Hematopoietic multipotent progenitor cell treated with erythropoietin and hydrocortisone succinate and interleukin-3 and kit ligand, for 6 days (in vitro differentiated cells): ENCODE measurements at places on chromosomes 2 and 18.

DNA sequence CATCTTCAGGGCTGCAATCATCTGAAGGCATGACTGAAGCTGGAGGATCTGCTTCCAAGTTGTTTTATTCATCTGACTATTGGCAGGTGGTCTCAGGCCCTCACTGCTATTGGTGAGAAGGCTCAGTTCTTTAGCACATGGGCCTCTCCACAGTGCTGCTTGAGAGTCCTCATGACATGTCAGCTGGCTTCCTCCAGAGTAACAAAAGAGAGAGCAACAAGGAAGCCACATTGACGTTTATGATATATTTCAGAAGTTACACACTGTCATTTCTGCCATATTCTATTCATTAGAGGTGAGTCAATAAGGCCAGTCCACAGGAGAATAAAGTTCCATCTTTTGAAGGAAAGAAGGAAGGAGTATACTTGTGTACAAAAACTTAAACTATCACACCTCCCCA lies 7.9 kb upstream of the SIGLEC15 start:
- no peak for DNase-seq

DNA sequence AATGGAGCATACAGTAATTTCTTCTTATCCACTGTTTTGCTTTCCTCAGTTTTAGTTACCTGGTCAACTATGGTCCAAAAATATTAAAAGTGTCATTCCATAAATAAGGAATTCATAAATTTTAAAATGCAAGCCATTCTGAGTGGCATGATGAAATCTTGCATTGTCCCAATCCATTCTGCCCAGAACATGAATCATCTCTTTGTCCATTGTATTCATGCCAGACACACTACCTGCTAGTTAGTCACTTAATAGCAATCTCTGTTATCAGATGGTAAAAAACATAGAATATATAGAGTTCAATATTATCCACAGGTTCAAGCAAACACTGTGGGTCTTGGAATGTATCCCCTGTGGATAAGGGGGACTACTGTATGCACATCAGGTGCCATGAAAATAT lies 872.2 kb upstream of the NXPH2 start:
- no peak for DNase-seq

- DNase-seq, result no peak
Observed at GRCh38 chr18:3148930-3149535, 70.7 kb downstream of the MYOM1 start.

GRCh38 chr2:180618570-180618969 lies 361.8 kb upstream of the UBE2E3 start:
- DNase-seq, result no peak

- no peak for DNase-seq
Observed at GRCh38 chr18:37570336-37570930, 4.8 kb upstream of the CELF4 start.

GRCh38 chr18:69897397-69898108 lies 50.1 kb downstream of the CD226 start:
- no peak for DNase-seq

DNA sequence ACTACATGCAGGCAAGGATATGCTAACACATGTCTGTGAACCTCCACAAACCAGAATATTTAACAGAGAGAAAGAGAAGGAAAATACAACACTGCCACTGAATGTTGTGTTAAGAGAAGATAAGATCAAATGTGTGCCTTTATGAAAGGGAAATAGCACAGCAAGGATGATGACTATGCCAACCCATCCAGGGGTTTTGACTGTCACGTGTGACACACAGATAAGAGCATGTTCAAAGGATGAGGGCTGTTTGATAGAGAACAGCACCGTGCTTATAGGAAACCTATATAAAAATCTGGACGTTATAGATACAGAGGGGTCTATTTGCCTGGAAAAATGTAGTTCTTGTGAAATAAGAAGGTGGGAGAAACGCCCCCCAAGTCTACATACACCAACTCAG lies 911.8 kb downstream of the CPS1 start:
- no peak for DNase-seq

DNA sequence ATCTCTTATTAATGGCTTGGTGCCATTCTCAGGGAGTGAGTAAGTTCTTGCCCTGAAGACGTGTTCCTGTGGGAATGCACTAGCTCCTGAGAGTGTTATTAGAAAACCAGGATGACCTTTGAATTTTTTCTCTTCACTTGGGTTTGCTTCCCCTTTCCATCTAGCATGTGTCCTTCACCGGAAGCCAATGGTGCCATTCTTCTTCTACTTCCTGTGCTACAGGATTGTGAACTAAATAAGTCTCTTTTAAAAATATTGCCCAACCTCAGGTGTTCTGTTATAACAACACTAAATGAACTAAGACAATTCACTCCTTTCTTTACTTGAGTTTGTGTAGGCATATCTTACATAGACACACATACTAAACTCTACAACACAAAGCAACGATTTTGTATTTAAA lies 447.0 kb downstream of the SOX11 start:
- DNase-seq, result no peak

DNA sequence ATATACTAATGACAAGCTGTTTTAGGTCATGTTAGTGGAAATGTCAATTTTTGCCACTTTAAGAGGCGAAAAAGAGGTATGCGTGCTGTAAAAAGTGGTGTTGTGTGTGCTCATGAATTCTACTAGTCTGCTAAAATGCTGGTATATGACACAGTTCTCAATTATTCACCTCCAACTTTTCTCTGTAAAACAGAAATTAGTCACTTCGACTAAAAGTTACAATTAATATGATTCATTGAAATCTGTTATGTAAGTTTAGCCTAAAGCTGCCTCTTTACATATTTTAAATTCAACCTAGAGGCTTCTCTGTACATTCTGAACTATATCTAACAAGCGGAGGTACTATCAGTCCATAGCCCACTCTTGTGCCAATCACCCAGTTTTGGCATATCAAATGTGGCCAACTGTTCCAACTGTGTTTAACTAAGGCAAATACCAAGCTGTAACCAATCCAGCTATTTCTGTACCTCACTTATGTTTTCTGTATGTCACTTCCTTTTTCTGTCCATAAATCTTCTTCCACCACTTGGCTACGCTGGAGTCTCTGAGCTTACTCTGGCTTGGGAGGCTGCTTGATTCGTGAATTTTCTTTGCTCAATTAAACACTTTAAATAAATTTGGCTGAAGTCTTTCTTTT lies 20.8 kb downstream of the BAZ2B start:
- peak; percentile 68 for DNase-seq

GRCh38 chr2:229152674-229153073 lies 118.4 kb downstream of the PID1 start:
- DNase-seq, result no peak
